ENCODE measurements at places on chromosomes 7 and 10.

GRCh38 chr10:106183041-106183440 is 981.5 kb downstream of the SORCS1 start:
- no peak for DNase-seq

- DNase-seq, result no peak
Observed at GRCh38 chr10:103714232-103714891, 141.0 kb downstream of the SH3PXD2A start.

DNA sequence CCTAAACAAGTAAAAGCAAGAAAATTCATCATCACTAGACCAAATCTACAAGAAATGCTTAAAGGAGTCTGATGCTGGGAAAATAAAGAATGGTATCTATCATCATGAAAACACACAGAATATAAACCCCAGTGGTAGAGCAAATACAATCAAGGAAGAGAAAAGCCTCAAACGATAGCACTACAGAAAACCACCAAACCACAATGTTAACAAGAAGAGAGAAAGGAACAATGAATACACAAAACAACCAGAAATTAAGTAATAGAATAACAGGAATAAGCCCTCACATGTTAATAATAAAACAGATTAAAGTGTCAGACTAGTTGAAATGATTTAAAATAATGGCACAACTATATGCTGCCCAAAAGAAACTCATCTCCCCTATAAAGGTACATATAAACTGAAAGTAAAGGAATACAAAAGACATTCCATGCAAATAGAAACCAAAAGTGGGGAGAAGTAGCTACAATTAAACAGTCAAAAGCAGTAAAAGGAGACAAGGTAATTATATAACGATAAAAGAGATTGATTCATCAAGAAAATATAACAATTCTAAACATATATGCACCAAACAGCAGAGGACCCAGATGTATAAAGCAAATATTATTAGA is 77.3 kb downstream of the JMJD1C start:
- no peak for DNase-seq

DNA sequence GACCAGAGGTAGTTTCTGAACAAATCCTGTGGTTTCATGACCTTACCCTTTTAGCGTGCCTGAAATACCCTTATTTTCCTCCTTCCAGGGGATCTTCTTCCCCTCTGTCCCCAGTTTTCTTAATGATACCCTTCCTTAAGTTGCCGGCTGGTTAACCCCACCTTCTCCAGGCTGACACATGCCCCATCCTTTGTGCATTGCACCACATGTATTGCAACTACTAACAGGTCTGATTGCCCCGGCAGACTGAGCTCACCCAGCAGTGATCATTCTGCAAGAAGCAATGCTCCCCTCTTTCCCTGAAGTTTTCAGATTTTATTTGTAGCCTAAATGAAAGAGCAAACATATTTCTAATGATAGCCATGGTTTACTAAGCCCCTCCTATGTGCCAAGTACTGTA is 108.2 kb downstream of the HIP1 start:
- DNase-seq, result no peak

GRCh38 chr7:139648941-139649425 is 125.5 kb downstream of the CLEC2L start:
- DNase-seq, result peak; percentile 59

GRCh38 chr7:48426966-48427555 is 255.8 kb downstream of the ABCA13 start:
- no peak for DNase-seq

- DNase-seq, result no peak
Observed at GRCh38 chr10:58439632-58440364, 54.6 kb downstream of the TFAM start.

DNA sequence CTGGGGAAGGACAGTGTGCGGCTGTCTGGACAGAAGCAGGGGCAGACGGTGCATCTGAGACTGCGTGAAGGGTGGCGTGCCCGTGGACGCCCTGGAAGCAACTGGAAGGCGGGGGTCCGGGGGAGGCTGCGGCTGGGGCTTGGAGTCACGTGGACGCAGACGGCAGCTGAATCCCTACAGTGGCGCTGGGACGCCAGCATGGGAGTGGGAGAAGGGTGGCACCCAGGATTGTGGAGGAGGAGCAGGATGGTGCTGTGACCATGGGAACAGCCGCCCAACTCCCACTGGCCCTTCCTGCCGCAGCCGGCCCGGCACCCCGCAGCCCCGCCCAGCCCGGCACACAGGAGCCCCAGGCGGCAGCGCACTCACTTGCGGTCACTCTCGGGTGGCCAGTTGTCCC is 9.7 kb downstream of the INTS1 start:
- no peak for DNase-seq

DNA sequence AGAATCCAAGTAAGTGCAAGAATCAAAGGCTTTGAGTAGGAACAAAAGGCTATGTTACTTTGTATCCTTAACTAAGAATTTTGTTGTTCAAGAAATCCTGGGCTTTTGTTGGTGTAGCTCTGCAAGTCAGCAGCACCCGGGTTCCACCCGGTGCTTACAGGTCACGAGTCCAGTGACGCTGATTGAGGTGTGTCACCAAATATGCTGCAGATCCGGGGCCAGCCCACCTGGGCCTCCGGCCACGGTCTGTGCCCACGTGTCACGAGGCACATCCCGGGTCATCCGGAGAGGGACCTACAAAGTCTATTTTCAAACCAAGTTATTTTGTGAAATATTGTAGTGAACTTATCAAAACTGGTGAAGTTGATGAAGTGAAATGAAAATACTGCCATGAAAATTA is 103.1 kb downstream of the MGMT start:
- no peak for DNase-seq

DNA sequence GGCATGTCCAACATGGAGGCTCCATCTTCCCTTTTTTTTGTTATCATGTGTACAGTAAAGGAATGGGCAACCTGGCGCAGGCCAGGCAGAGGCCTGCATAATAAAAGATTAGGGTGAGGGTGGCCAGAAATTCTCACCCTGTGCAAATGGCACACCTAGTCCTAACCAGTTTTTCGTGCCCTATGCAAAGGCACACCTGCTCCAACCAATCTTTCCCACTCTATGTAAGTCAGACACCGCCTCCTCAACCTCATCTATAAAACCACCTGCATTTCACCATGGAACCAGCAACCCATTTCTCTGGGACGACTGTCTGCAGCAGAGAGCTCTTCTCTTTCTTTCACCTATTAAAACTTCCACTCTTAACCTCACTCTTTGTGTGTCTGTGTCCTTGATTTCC is 16.1 kb downstream of the TBATA start:
- DNase-seq, result no peak

- DNase-seq, result no peak
Observed at GRCh38 chr7:79652619-79653018, 199.2 kb upstream of the MAGI2 start.
